ENCODE measurements at places on chromosomes 12 and 14.

DNA sequence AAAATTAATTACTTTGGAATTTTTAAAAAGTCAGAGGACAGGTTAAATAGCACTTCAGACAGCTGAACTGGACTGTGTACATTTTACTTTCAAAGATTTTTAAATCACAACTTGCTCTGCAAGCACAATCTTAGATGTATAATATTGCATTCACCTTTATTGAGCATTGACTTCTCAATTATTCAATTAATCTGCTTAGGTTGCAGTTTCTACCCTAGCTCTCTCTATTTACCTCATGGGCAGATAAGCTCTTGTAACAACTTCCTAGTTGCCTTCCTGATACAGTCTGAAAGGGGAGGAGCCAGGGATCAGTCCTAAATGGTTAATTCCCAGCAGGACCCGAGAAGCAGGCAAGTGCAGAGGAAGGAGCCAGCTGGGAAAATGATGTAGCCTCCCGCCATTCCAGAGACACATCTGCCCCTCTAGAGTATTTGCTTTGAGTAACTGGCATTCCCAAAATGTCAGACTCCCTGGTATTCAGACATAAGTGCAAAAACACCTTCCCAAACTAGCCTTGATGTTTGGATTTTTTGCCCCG is 302.8 kb downstream of the GALC start:
- peak; percentile 30 for DNase-seq

- DNase-seq = no peak
These were observed 28.3 kb downstream of the PSMA6 start for GRCh38 chr14:35320472-35320871.

- no peak for DNase-seq
These were observed at the start of gene PIWIL1 for GRCh38 chr12:130337488-130338303. PIWIL1 (plus strand) TSS chr12:130337887; CDS start chr12:130342592, 4,705 bp downstream.

- no peak for DNase-seq
These were observed 11.8 kb downstream of the GPR65 start for GRCh38 chr14:88016768-88017167.

DNA sequence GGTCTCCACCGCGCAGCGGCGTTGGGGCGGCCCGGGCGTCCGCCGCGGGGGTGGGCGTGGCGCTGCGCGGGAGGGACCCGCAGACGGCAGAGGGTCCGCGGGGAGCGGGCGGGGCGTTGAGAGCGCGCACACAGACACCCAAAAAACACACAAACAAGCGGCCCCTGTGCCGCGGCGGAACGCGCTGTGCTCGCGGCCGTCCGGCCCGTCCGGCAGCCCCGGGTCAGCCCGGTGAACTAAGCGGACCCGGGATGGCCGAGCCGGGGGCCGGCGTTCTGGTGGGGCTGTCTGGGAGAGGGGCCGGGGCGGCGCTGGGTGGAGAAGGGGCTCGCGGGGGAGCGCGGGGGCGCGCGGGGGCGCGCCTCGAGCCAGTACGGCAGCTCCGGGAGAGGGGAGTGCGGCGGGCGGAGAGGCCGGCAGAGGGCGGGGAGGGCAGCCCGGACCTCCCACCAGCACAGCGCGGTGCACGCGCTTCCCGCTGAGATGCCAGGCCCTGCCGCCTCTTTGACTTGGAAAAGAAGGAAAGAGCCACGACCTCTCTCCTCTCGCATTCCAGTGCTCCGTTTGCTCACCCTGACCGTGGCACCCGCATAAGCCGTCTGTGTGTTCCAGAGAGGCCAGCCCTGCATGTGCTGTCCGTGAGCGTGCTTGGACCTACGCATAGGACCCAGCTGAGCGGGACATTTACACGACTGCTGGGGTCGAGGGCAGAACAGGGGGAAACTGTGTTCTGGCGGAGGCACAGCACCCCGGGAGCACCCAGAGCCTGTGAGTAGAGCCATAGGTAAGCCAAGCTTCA is 10.3 kb downstream of the SLC6A12 start:
- DNase-seq = peak; percentile 70

DNA sequence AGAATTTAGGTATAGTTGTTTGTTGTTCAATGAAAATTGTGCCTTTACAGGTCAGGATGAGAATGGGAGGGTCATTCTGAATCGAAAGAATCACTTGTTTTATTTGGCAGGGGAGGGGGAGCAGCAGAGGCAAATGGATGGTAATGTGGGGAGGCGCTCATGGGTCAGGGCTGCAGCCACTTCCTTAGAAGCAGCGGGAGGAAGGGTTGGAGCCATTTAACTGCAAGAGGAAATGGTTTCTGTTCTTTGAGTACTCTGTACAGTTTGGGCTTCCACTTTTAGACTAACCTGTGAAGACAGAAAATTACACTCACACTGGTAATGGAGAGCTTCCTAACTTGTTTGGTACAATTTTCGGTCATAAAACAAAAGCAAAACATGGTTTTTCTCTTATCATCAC is 57.2 kb downstream of the PIWIL1 start:
- no peak for DNase-seq
